ENCODE measurements at places on chromosomes 1 and 21.

GRCh38 chr1:223724376-223724775, 12.0 kb downstream of the CAPN2 start:
- no peak for DNase-seq

- no peak for DNase-seq
Observed at GRCh38 chr1:17658837-17659236, 96.3 kb upstream of the ACTL8 start.

- no peak for DNase-seq
Observed at GRCh38 chr1:39573736-39574624, 2.6 kb downstream of the PABPC4 start.

- no peak for DNase-seq
Observed at GRCh38 chr1:228778961-228779360, 43.7 kb downstream of the RHOU start.

GRCh38 chr21:14888202-14888601, 176.6 kb downstream of the NRIP1 start:
- DNase-seq, result no peak

- no peak for DNase-seq
Observed at GRCh38 chr1:162458236-162458635, 39.4 kb upstream of the UHMK1 start.

All from stimulated activated CD4-positive, alpha-beta T cell treated with anti-CD3 and anti-CD28 coated beads, Interleukin-15, amount 100 ng/mL, for 1 hour (primary cell).